K562 (cell line): ENCODE measurements at places on chromosomes 5 and 9. TPM values are rescaled to one million over a fixed set of nuclear protein-coding genes. Genes with fewer than 3 reads are reported as not detected.

Gene SPINK6
- not detected in 2 replicates for total RNA-seq

Gene CSF2
- 0.29 TPM in 1 of 2 replicates, not detected in the other for total RNA-seq

Gene FST
- total RNA-seq = 0.25 and 0.27 TPM in 2 replicates

Gene UNC13B
- 11.1 and 11.5 TPM in 2 replicates for total RNA-seq
